Vagina (tissue), 2 donors: ENCODE measurements at places on chromosomes 11 and 22. TPM values are rescaled to one million over a fixed set of nuclear protein-coding genes. Genes with fewer than 3 reads are reported as not detected.
A peak's percentile ranks its signal among the peaks of the same experiment; 100 is the strongest.

Gene ART5
- total RNA-seq, result 3.2 TPM

GRCh38 chr22:23098718-23099530 lies 28.6 kb downstream of the GNAZ start:
- no peak for DNase-seq

DNA sequence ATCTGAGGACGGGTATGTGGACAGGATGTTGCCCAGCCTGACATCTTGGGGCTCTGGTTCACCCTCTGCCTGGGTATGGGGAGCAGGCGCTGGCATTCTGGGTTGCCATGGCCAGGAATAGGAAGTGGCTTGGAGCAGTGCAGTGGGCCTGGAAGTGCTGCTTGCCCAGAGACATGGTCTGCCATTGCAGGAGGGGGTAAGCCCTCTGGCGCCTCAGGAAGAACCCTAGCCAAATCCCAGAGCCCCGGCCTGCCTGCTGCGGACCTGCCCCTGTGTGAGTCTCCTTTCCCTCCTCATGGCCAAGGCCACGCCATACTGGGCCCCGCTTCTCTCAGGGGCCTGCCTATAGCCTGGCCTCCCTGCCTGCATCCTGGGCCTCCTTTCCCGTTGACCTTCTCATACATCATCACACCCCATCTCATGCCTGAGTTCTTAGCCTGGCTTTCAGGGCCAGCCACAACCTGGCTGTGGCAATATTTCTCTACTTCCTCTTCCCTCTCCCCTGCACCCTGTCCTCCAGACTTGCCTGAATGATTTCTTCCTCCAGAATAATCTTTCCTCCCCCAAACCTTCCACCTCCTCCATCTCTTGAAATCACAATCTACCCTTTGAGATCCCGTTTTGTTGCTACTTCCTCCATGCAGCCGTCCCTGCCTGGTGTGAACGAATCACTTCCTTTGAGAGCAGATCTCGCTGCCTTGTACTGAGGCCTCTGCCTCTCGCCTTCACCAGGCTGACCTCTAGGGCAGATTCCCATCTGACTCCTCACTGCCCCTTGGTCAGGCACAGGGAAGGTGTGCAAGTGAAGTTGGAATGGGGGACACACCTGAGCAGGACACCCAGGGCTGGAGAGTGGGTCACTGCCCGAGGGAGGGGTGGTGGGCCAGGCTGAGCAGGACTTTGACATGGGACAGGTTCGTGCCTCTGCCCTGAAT lies 5.2 kb downstream of the CAPN5 start:
- DNase-seq, result no peak

DNA sequence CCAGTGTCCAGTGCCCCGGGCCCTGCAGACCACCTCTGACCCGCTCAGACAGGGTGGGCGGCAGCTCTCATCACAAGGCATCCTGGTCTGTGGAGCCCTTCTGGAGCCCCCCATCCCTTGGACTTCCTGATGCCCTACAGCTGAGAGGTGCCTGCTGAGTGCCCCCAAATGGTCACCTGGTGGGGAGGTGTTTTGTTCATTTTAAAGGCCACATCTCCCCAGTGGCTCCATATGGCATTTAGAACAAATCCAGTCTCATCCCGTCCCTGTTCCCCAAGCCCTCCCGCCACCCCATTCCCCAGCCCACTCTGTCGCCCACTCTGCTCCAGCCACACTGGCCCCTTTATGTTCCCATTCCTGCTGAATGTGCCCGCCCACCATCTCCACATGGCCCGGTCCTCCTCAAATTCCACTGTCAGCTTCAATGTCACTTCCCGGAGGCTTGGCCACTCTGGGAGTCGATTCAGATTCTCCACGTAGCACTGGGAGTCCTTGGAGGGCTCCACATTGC lies 32.8 kb downstream of the OSBPL5 start:
- DNase-seq, result no peak

- DNase-seq, result no peak
Measured at GRCh38 chr11:7421136-7421535, 64.2 kb upstream of the OLFML1 start.

GRCh38 chr22:50139843-50140415 lies 30.6 kb upstream of the PANX2 start:
- no peak for DNase-seq

DNA sequence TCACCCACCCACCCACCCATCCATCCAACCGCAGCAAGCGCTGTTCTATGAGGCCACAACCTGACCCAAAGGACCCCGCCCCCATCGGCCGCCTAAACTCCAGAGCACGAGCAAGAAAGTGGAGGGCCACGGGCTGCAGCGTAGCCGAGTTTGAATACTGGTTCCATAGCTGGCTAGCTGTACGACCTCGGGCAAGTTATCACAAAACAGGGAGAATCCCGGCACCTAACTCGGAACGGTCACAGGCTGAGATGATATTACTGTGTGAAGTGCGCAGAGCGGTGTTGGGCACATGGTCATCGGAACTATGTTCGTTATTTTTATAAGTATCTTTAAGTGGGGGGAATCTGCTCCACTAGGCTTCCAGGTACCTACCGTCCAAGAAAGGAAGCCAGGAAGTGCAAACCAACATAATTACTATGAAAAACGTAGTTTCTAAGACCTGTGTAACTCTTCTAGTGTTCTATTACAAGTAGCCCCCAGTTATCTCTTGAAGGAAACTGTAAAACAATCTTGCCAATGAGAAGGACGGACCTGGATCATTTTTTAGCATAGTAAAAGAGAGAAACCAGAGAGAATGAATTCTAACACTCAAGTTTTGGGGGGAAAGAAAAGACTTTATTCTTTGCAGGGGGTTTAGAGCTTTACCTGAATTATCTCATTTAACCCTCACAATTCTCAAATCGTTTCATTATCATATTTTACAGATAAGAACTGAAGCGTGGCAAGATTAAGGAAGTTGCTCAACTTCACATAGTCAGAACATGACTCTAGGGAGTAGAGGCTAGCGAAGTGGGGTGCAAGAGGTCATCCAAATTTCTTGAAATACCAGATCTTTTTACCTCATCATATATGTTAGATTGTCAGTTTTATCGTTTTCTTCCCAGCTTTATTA lies 663 bp upstream of the BUD13 start:
- no peak for DNase-seq

- no peak for DNase-seq
Measured at GRCh38 chr22:50730013-50730891, 7.8 kb upstream of the ACR start.

DNA sequence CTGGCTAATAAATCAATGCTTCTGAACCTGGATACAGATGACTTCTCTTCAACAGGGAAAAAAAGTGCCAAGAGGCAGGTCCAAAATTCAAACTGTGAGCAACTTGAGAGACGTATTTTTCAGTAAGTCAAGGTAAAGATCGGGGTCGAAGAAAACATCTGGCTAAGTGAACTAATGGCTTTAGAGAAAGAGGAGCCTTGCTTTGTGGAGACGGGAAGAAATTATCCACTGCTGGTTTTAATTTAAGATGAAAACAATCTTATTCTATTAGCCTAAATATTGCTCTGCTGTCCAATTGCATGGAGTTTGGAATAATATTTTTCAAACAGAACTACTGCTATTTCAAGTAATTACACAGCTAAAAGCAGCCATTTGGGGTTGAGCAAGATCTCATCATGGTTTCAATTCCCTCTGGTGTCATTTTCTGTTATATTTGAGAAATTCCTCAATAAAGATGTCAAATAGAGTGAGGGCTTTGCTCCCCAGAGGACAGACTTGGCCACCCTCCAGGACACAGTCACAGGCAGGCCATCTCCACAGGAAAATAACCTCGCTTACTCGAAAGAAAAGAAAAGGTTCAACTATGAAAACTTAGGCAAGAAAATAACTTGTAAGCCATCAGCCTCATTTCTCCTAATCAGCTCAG lies 29.8 kb downstream of the SCUBE1 start:
- DNase-seq, result no peak

DNA sequence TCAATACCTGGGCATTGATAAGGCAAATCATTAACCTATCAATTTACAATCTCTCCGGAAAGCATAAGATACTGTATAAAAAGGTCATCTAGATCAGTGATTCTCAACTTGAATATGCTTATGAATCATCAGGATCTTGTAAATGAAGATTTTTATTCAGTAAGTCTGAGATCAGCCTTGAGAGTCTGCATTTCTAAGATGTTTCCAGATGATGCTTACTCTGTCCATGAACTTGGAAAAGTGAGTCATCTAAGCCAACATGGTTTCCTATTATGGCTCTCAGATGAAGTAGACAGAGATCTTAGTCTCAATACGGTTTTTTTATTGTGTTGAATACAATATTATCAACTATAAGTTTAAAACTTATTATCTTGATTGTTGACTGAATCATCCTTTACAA lies 226.4 kb upstream of the KIRREL3 start:
- no peak for DNase-seq

DNA sequence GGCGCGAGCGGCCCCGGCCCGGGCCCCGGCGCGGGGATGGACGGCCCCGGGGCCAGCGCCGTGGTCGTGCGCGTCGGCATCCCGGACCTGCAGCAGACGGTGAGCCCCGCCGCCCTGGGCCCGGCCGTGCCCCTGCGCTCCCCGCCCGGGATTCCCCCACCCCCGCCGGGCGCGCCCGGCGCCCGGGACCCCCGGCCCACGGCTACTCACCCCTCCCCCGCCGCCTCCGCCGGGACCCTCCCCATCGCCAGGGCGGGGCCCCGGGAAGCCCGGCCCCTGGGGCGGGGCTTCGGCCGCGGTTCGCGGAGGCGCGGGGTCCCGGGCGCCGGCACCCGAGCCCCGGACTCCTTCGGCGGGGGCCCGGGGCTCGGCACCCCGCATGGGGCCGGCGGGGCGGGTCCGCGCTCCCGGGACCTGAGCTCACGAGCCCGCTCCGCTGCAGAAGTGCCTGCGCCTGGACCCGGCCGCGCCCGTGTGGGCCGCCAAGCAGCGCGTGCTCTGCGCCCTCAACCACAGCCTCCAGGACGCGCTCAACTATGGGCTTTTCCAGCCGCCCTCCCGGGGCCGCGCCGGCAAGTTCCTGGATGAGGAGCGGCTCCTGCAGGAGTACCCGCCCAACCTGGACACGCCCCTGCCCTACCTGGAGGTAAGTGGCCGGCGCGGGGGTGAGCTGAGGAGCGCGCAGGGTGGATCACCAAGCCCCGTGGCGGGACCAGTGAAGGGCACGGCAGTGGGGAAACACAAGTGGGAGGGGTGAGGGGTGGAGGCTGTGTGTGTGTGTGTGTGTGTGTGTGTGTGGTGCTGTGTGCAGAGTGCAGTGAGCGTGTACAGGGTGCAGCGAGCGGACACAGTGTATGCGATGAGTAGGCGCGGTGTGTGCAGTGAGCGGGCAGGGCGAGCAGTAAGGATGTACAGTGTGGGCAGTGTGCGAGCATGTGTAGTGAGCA lies 2.3 kb downstream of the SHANK3 start:
- no peak for DNase-seq

DNA sequence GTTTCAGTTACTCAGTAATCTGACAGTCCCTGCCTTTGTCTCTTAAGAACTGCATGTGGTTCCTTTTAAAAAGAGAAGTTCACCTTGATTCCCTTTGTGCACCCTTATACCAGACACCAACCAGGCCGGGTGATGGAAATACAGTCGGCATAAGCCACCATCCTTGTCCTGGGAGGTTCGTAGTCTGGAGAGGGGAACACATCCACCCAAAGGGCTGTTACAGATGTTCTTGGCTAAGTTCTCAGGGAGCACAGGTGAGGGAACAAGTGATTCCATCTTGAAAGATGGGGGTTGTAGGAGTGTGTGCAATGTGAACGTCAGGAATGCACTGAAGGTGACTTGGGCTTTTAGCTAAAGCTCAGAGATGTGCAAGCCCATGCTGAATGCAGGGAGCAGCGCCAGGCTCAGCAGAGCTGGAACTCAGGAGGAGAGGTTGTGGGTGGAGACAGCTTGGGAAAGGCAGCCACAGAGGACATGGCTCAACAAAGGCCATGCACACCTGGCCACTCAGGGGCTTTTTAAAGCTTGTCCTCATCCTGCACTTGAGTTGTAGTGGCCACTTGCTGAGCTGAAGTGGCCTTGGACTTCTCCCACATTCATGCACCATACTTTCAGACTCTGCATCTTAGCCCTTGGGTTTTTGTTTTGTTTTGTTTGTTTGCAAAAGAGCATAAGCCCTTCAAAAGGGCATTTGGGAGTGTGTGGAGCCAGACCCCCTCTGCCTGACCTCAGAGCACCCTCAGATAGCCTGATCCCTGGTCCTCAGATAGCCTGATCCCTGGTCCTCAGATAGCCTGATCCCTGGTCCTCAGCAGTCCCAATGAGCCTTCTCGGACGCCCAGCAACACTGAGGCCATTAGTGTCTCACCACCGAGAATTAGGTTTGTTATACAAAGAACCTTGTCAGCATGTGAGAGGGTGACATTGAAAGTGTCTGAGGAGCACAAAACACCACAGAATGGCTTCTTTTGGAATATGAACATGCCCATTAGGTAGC lies 12.7 kb upstream of the TMA7B start:
- DNase-seq, result no peak

GRCh38 chr11:55172734-55173415 lies 89.1 kb upstream of the TRIM48 start:
- no peak for DNase-seq

DNA sequence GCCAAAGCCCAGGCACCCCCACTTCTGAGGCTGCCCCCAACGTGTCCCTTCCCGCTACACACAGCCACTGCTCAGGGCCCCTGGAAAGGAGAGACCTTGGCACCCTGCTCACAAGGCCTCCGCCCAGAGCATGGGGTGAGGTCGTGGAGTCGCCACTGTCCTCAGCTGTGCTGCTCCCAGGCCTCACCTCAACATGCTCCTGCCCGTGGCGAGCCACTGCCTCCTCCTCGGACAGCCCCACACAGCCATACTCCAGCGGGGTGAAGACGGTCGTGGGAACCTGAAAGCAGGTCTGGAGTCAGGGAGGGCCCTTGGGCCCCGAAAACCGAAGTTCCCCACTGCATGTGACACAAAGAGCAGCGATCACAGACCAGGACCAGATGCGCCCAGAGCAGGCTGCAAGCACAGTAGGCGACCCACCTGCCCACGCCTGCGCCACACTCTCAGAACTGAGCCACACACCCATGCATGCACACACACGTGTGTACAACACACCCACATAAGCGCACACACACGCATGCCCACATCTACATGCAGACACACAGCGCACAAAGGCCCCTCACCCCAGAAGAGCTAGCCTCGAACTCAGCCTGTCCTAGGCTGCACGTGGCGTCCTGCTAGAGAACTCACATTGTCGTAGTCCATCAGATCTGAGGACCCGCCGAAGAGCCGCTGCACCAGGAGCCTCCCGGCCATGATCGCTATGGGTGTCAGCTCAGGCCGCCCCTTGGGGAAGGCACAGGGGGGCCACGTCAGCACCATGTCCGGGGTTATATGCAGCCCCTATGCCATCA lies 25.5 kb upstream of the GNB1L start:
- no peak for DNase-seq

DNA sequence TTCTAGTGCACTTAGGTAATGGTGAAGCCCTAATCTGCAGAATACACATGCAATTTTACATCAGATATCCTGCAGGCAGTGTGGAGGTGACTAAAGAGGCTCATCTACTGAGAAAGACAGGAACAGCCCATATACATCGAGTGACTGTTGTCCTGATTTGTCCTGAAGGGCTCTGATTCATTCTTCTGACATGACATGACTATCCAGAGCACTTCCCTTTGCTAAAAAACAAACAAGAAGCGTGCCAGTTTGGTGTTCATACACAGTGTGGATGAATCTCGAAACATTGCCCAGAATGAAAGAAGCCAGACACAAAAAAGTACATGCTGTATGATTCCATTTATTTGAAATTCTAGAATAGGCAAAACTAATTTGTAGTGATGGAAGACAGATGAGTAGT lies 48.0 kb upstream of the AMPD3 start:
- peak; percentile 64 for DNase-seq

- no peak for DNase-seq
Measured at GRCh38 chr22:39946126-39946502, 14.1 kb upstream of the TMA7B start.
